ENCODE measurements at places on chromosomes 3 and 15. TPM values are rescaled to one million over a fixed set of nuclear protein-coding genes. Genes with fewer than 3 reads are reported as not detected.

BBS4 gene
- total RNA-seq, result 48.4 TPM

FBXL22 gene
- total RNA-seq, result 0.83 TPM

FOXL2NB gene
- total RNA-seq, result 0.59 TPM

SUCLG2 gene
- total RNA-seq, result 39.2 TPM

PCOLCE2 gene
- 6.8 TPM for total RNA-seq

CSPG5 gene
- 87.0 TPM for total RNA-seq

MYLK gene
- total RNA-seq, result 47.7 TPM

SOX2 gene
- total RNA-seq, result 82.5 TPM

- peaks cover 38% of the 10 kb centered on the region for H3K36me3 ChIP-seq
- no peaks in the 10 kb centered on the region for H3K27me3 ChIP-seq
- no peak overlapping the region for H3K27ac ChIP-seq
- DNase-seq, result no peak
- peaks cover 4% of the 10 kb centered on the region for H3K4me1 ChIP-seq
- H3K4me3 ChIP-seq, result no peak overlapping the region
These were observed 25.5 kb downstream of the RFT1 start for GRCh38 chr3:53104762-53105161.

DNA sequence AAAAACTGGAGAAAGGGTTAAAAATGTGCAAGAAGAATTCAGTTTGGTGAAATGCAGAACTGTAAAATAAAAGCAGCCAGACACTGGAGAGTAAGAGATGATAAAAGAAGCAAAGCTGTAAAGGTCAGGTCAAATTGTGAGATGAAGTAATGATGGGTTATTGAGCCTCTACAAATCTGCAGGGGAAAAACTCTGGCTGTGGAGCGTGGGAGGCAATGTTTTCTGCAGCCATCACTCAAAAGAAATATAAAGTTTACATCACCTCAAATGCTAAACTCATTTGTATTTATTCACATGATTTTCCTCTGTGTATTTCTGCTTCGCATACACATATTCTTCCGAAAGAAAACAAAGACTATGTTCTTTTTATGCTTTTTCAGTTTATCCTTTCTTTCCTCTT is 158.8 kb upstream of the GPR149 start:
- no peaks in the 10 kb centered on the region for H3K36me3 ChIP-seq
- H3K4me1 ChIP-seq, result no peaks in the 10 kb centered on the region
- no peak for DNase-seq

- no peak for DNase-seq
- no peaks in the 10 kb centered on the region for H3K27me3 ChIP-seq
- H3K36me3 ChIP-seq, result no peaks in the 10 kb centered on the region
- H3K4me3 ChIP-seq, result no peak overlapping the region
- no peak overlapping the region for H3K27ac ChIP-seq
These were observed 41.9 kb downstream of the NDUFB4 start for GRCh38 chr3:120637851-120638559.

DNA sequence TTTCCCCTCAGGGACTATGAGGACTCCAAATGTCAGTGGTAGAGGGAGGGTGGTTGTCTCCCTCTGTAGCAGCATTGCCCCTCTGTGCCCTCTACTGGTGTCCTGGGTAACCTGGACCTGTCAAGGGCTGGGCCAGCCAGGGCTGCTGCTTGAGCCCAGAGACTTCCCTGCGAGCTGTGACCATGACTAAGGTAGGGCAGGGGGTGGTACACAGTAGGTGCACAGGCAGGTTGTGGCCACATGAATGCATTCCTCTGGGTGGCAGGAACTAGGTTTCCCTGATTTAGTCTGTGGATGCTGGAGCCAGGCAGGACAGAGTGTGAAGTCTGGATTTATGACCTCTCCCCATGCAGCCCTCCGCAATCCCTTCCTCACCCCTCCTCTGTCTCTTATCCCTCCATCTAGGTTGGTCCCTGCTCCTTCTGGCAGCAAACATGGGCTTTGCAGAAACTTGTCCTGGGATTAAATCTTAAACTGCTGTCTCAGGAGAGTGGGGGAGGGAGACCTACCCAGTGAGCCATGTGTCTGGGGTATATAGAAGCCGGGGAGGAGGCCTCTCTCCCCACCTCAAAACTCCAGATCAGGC is 8.7 kb upstream of the SEMA3F start:
- H3K4me3 ChIP-seq, result no peak overlapping the region
- no peaks in the 10 kb centered on the region for H3K36me3 ChIP-seq

GRCh38 chr15:43808960-43809678 is 8.7 kb downstream of the HYPK start:
- no peak overlapping the region for H3K4me3 ChIP-seq
- no peaks in the 10 kb centered on the region for H3K4me1 ChIP-seq
- H3K27ac ChIP-seq, result no peak overlapping the region
- peaks cover 71% of the 10 kb centered on the region for H3K36me3 ChIP-seq
- H3K27me3 ChIP-seq, result no peaks in the 10 kb centered on the region

- no peaks in the 10 kb centered on the region for H3K27me3 ChIP-seq
- no peak overlapping the region for H3K4me3 ChIP-seq
These were observed 172.9 kb upstream of the TSPAN3 start for GRCh38 chr15:77243716-77244401.

DNA sequence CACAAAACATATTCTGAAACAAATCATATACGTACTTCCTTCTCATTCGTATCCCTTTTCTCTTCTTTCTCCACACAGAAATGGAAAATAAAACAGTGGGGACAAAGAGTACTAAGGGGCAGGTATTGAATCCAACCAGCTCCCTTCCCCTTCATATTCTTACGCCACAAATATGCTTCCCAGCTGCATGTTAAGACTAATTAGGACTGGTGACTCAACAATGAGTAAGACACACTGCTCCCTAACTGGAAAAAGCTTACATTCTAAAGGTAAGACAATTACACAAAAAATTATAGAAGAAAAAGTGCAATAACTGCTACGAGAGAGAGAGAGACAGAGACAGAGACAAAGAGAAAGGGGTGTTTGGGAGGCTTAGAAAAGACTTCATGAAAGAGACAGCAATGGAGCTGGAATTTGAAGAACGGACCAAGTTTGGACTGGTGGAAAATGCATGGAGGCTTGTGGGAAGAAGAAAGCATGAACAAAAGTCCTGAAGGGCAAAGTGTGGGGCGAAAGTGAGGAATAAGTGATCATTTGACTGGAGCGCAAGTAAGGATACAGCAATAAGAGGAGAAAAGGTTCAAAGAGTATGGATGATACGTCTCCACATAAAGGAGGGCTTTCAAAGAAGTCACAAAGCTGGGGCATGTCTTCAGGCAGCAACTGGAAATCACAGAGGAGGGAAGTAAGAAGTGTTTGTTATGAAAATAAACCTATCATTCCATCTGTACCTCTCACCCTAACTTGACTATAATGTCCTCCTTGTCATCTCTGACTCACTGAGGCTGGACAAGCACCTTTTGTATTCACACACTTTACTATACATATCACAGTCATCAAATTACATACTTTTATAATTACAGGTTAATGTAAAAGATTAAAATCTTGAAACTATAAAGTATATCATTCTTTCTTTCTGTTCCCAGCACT is 49.2 kb downstream of the RYK start:
- no peak overlapping the region for H3K4me3 ChIP-seq
- no peaks in the 10 kb centered on the region for H3K4me1 ChIP-seq
- peaks cover 5% of the 10 kb centered on the region for H3K36me3 ChIP-seq
- H3K27ac ChIP-seq, result no peak overlapping the region

GRCh38 chr3:184688251-184688881 is 23.5 kb downstream of the MAGEF1 start:
- H3K4me1 ChIP-seq, result peaks cover 62% of the 10 kb centered on the region
- H3K27ac ChIP-seq, result peak overlapping the region; percentile 57
- DNase-seq, result no peak
- no peaks in the 10 kb centered on the region for H3K36me3 ChIP-seq

GRCh38 chr3:15768421-15769255 is 29.1 kb downstream of the ANKRD28 start:
- peaks cover 2% of the 10 kb centered on the region for H3K36me3 ChIP-seq
- no peak overlapping the region for H3K4me3 ChIP-seq
- H3K27ac ChIP-seq, result peak overlapping the region; percentile 51
- H3K27me3 ChIP-seq, result no peaks in the 10 kb centered on the region
- no peak for DNase-seq

DNA sequence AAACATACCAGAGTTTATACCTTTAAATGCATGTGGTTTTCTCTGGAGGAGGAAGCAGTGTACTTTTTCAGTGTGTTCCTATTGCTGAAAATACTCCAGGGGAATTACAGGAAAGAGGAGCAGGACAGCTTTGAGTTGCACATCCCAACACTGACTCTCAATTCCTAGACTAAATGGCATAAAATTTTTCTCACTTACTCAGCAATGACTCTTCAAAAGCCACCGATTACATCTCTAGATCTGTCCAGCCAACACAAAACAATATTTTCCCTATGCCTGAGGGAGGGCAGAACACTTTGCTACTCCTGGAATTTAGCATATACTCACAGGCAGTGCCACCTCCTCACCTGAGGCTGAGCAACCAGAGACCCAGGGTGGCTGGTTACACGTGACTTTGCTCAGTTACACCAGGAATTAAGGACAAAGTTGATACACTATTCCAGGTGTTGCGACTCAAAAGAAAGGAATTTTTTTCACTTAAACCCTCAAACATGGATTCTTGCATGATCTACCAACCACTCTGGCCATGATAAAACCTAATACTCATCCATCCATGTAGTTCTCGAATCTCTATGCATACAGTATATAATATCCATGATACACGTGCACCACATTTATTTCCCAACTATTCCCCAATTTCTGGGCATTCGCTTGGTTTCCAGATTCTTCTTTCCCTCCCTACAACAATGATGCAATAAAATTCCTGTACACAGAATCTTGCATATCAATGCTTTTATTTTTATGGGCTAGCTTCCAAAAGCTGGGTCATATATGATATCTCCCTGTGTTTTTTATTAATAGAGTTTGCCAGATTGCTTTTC is 194.6 kb downstream of the THRB start:
- no peak overlapping the region for H3K4me3 ChIP-seq
- H3K27me3 ChIP-seq, result no peaks in the 10 kb centered on the region
- H3K36me3 ChIP-seq, result no peaks in the 10 kb centered on the region

- H3K27me3 ChIP-seq, result no peaks in the 10 kb centered on the region
- no peak for DNase-seq
- no peaks in the 10 kb centered on the region for H3K36me3 ChIP-seq
- H3K4me1 ChIP-seq, result no peaks in the 10 kb centered on the region
- no peak overlapping the region for H3K4me3 ChIP-seq
These were observed 821.6 kb downstream of the TUSC7 start for GRCh38 chr3:117531078-117531767.

DNA sequence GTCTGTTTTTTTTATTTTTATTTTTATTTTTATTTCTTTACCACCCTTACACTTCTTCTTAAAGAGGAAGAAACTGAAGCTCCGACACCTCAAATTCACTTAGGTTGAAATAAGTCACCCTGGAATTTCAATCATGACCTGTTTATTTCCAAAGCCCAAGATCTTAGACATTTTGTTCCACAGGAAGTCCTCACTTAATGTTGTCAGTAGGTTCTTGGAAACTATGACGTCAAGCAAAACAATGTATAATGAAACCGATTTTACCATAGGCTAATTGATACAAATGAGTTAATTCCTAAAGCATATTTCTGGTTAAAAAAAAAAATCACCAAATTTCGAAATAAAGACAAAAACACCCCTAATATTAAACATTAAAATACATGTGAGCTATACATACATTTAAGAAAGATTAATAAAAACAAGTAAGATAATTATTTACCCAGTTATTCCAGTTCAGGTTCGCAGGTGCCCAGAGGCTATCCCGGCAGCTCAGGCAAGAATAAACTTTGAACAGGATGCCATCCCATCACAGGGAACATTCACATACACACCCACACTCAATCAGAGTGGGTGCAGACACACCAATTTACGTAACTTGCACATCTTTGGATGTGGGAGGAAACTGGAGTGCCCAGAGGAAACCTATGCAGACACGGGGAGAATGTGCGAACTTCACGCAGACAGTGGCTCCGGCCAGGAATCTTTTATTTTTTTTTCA is 391.0 kb downstream of the RAP2B start:
- no peaks in the 10 kb centered on the region for H3K4me1 ChIP-seq
- H3K27me3 ChIP-seq, result no peaks in the 10 kb centered on the region
- H3K36me3 ChIP-seq, result no peaks in the 10 kb centered on the region

- H3K4me3 ChIP-seq, result no peak overlapping the region
- H3K36me3 ChIP-seq, result no peaks in the 10 kb centered on the region
- H3K27ac ChIP-seq, result no peak overlapping the region
- no peaks in the 10 kb centered on the region for H3K4me1 ChIP-seq
These were observed 143.6 kb upstream of the UBE2E1 start for GRCh38 chr3:23662079-23662617.

GRCh38 chr15:90564051-90564450 is 34.3 kb downstream of the CRTC3 start:
- peaks cover 4% of the 10 kb centered on the region for H3K36me3 ChIP-seq
- no peak overlapping the region for H3K27ac ChIP-seq
- no peak overlapping the region for H3K4me3 ChIP-seq
- H3K4me1 ChIP-seq, result peaks cover 6% of the 10 kb centered on the region

GRCh38 chr3:101950985-101951733 is 101.8 kb downstream of the NFKBIZ start:
- H3K27ac ChIP-seq, result no peak overlapping the region
- no peak for DNase-seq

- H3K27ac ChIP-seq, result no peak overlapping the region
- peaks cover 7% of the 10 kb centered on the region for H3K4me1 ChIP-seq
- H3K27me3 ChIP-seq, result no peaks in the 10 kb centered on the region
- no peak overlapping the region for H3K4me3 ChIP-seq
These were observed 97.2 kb downstream of the CACNA1D start for GRCh38 chr3:53591646-53592045.

GRCh38 chr3:12447075-12447474 is 37.2 kb upstream of the TSEN2 start:
- H3K4me3 ChIP-seq, result no peak overlapping the region
- no peaks in the 10 kb centered on the region for H3K36me3 ChIP-seq
- DNase-seq, result no peak
- H3K27me3 ChIP-seq, result no peaks in the 10 kb centered on the region
- no peak overlapping the region for H3K27ac ChIP-seq
- H3K4me1 ChIP-seq, result peaks cover 5% of the 10 kb centered on the region

GRCh38 chr3:135895734-135896121 is 69.8 kb upstream of the PPP2R3A start:
- DNase-seq, result no peak
- H3K4me1 ChIP-seq, result no peaks in the 10 kb centered on the region
- no peaks in the 10 kb centered on the region for H3K36me3 ChIP-seq
- H3K27me3 ChIP-seq, result no peaks in the 10 kb centered on the region

GRCh38 chr15:51346136-51346535 is 4.7 kb downstream of the GLDN start:
- DNase-seq, result no peak
- no peak overlapping the region for H3K27ac ChIP-seq
- peaks cover 12% of the 10 kb centered on the region for H3K27me3 ChIP-seq
- H3K4me3 ChIP-seq, result no peak overlapping the region
- no peaks in the 10 kb centered on the region for H3K36me3 ChIP-seq
- peaks cover 11% of the 10 kb centered on the region for H3K4me1 ChIP-seq

GRCh38 chr3:167780214-167780883 is 44.8 kb downstream of the SERPINI1 start:
- H3K36me3 ChIP-seq, result no peaks in the 10 kb centered on the region
- no peaks in the 10 kb centered on the region for H3K27me3 ChIP-seq
- DNase-seq, result peak; percentile 78
- no peak overlapping the region for H3K27ac ChIP-seq
- H3K4me1 ChIP-seq, result no peaks in the 10 kb centered on the region
